ENCODE measurements at places on chromosomes 3 and 15.

DNA sequence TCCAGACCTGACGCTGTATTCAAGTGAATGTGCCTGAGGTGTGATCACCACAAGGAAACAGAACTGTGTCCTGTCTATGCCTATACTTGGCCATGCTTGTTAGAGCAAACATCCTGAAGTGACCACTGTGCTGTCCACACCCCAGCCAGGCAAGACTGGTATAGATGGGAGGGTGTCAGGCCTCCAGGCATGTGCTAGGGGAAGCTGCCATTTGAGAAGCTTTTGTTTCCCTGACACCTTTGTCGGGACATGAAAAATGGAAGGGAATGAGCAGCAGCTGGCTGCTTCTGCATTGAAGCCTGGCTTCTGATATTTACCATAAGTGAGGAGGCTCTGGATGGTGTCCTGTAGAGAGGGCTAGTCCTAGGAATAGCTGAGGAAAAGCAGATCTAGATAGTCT is 106.2 kb downstream of the CPNE4 start:
- DNase-seq, result no peak

- DNase-seq, result peak; percentile 14
These were observed 26.0 kb upstream of the GNB5 start for GRCh38 chr15:52217186-52217585.

- DNase-seq, result peak; percentile 87
These were observed 58.1 kb upstream of the CA12 start for GRCh38 chr15:63439536-63440264.

DNA sequence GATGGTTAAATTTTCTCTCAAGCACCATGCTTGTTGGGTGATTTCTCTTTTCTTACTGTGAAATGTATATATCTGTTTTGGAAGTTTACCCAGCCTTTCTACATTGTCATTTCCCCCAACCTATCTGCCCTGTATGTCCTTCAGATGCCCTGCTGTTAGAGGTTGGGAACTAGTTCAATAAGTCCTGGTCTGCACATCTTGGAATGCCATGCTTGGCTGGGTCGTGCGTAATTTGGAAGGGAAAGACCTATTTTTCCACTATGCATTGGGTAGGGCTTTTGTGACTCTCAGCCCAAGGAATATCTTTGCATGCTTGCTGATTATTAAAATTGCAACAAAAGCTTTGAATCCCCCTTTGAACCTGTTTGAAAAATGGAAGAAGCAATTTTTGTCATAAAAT is 63.8 kb downstream of the TRIM71 start:
- DNase-seq, result no peak

GRCh38 chr3:111725706-111726105 is 130.6 kb upstream of the ZBED2 start:
- no peak for DNase-seq

- no peak for DNase-seq
These were observed 1.5 kb downstream of the UQCC5 start for GRCh38 chr3:52537726-52538421.

DNA sequence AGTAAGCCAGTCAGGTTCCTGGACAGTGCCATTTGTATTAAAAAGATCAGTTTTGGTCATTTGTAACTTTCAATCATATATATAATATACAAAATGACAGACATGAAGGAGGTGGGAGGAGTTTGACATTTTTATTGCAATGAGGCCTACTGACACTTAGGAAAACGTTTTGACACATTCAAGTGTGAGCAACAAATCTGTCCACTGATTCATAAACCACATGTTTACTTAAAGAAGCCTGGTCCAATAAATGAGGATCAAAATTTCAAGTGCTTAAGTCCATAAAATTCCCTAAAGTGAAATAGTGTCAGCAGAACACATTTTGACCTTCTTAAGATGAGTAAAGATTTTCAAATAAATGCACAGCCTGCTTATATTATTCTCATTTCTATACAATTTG is 137.3 kb downstream of the MECOM start:
- no peak for DNase-seq

DNA sequence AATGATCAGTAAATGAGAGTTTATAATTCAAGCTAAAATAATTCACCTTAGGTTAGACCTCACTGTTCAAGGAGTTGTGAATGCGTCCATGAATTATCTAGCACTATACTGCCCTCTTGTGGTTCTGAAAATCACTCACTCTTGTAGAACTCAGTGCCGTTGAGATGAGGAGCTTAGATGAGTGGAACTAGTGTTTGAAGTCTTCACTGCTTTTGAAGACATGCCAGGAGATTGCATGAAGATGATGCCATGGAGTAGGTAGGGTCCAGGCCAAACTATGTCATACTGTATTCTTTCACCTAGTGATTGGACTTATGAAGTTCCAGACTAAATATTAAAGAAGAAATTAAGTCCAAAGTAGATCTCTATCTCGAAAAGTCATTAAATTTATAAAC is 28.8 kb downstream of the LYSMD4 start:
- DNase-seq, result peak; percentile 84

GRCh38 chr15:81073801-81074200 is 60.3 kb upstream of the CFAP161 start:
- no peak for DNase-seq

GRCh38 chr3:153889905-153890334 is 231.3 kb upstream of the ARHGEF26 start:
- DNase-seq, result no peak

GRCh38 chr3:153680526-153680925 is 440.7 kb upstream of the ARHGEF26 start:
- no peak for DNase-seq

GRCh38 chr15:70212286-70212962 is 114.7 kb upstream of the TLE3 start:
- peak; percentile 94 for DNase-seq

- no peak for DNase-seq
These were observed 291.2 kb upstream of the STT3B start for GRCh38 chr3:31241533-31241932.

DNA sequence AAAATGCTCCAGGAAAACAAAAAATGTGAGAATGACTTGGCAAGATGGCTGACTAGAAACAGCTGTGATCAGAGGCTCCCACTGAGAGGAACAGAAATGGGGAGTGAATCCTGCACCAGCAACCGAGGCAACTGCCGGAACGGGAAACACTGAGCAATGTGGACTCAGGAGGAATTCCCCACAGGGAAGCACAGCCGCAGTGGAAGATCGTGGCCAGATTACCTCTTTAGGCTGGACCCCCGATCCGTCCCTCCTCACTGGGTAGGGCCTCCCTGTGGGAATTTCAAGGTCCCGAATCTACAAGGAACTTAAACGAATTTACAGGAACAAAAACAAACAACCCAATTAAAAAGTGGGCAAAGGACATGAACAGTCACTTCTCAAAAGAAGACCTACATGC is 385.2 kb upstream of the MCTP2 start:
- DNase-seq, result no peak

- DNase-seq, result no peak
These were observed 1.1 kb downstream of the ATP10A start for GRCh38 chr15:25862071-25862471.

DNA sequence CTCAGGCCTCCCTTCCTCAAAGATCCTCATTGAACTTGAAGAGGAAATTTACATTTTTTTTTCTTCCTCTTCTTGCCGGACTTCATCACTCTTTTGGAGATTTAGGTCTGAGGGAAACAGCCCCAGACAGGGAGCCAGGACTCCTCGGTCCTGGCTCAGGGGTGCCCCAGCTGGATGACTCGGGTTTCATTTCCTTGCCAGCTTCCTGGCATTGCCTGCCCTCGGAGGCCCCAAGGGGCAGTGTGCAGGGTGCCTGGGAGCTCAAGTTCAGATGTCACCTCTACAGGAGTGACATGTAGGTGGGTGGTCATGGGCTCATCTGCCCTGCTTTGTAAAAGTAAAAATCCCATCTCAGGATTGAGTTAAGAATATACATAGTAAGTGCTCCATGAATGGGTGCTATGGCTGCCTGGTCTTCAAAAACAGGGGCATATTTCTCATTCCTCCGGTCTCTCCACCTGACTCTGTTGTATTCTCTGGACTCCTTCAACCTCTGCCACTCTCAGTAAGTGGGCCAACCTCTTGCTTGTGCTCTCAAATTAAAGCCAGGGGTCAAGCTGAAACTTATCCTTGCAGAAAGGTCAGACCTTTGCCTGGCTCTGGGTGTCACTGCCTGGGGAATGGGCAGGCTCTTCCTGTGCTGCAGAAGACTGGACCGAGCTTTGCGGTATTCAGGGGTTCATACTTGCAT is 51.8 kb downstream of the SMAD6 start:
- DNase-seq, result no peak

DNA sequence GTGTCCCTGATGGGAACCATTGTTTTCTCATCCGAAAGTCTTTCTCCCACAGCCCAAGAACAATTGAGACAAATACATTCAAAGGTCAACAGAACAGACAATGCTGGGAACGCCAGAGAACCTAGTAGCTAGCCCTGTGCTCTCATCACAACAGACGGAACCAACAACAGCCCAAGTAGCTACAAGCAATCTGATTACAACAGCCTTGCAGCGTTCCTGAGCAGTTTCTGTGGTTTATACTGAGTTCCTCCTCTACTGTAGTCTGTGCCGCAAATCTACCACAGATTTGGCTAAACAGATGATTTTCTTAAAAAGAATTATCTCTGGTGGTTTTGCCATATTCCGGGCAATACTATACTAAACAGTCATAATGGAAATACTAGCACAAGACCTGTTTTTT is 435.6 kb downstream of the MECOM start:
- DNase-seq, result no peak

- DNase-seq, result no peak
These were observed 7.7 kb downstream of the POU1F1 start for GRCh38 chr3:87268646-87269211.

DNA sequence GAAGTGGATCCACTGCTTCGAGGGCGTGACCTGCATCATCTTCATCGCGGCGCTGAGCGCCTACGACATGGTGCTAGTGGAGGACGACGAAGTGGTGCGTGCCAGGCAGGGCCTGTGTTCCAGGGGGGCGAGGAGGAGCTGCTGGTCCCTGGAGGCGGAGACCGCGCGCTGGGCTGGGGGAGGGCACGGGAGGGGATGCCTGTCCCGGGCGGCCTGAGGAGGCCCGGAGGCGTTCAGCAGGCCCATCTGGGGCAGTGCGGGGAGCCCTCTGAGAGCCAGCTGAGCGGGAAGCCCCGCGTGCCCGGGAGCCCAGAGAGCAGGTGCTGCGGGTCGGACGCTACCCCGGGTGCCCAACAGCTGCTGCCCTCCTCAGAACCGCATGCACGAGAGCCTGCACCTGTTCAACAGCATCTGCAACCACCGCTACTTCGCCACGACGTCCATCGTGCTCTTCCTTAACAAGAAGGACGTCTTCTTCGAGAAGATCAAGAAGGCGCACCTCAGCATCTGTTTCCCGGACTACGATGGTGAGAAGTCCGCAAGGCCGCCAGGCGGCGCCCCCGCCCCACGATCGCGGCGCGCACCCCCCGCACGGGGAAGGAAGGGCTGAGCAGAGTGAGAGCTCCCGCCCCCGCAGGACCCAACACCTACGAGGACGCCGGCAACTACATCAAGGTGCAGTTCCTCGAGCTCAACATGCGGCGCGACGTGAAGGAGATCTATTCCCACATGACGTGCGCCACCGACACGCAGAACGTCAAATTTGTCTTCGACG is 2.9 kb downstream of the GNAT1 start:
- DNase-seq, result no peak

DNA sequence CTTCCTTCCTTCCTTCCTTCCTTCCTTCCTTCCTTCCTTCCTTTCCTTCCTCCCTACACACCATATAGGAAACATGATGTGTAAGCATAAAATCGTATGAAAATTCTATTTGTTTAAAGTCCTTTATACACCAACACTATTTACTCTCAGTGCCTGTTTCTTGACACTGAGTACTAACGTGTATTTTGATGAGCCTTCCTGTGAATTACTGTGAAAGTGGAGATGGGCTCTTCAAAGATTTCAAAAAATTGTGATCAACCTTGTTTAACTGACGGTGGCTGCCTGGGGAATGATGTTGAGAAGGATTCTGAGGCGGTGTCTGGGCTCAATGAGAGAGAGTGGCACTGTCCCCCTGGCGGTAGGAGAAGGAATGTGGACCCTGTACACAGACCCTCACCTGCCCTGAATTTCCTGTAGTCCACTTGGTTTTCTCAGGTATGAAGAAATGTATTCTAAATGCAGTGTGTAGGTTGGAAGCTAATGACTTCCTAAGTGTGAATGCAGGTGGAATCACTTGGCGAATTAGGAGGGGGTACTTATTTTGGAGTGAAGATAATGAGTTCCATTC is 237.9 kb downstream of the GAP43 start:
- no peak for DNase-seq
